GM23248 (cell line): ENCODE measurements at places on chromosomes 11 and 22. TPM values are rescaled to one million over a fixed set of nuclear protein-coding genes. Genes with fewer than 3 reads are reported as not detected.

DNA sequence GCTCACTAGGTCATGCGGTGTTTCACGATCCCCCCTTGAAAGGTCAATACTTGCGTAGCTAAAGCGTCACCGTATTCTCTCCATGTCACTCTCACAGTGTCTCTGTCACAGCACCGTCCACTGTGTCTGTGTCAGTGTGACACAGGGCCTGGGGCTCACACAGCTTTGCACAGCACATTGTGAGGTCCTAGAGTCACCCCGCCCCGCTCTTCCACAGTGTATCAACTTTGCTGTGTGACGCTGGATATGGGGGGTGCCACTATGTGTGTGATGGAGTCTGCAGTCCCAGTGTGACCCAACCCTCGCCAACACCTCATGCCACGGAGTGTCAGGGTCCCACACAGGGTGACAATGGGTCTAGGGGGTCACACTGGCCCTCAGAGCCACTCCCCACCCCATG, 583 bp downstream of the P4HA3 start:
- DNase-seq = no peak

GRCh38 chr11:61267437-61267841, 26.5 kb downstream of the PGA5 start:
- DNase-seq = no peak

GRCh38 chr11:19546325-19546724, 166.3 kb upstream of the NAV2 start:
- peak; percentile 64 for DNase-seq

GRCh38 chr11:63277345-63277943, 34.0 kb upstream of the SLC22A25 start:
- no peak for DNase-seq

- DNase-seq = peak; percentile 67
These were observed 177.1 kb upstream of the RAG2 start for GRCh38 chr11:36775130-36775529.

GRCh38 chr11:88016392-88017170, 158.7 kb downstream of the RAB38 start:
- peak; percentile 84 for DNase-seq

DNA sequence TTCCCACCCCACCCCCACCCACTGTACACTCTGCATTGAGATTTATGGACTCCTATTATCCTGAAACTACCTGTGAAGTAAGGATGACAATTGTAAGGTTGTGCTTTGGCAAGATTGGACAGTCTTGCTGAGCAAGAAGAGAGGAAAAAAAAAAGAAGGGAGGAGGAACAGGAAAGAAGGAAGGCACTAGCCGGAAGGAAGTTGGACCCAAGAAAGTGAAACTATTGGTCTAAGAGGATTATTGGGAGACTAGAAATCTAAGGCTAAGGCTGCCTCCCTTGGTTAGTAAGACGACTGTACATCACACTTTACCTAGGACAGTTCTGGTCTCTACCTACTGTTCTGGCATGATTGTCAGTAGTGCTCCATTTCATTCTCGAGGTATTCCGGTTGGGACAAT, 12.1 kb upstream of the TRIM44 start:
- no peak for DNase-seq

GRCh38 chr22:49179175-49179574, 648.5 kb downstream of the BRD1 start:
- no peak for DNase-seq

GRCh38 chr11:103364687-103365086, 255.5 kb downstream of the DYNC2H1 start:
- peak; percentile 42 for DNase-seq

DNA sequence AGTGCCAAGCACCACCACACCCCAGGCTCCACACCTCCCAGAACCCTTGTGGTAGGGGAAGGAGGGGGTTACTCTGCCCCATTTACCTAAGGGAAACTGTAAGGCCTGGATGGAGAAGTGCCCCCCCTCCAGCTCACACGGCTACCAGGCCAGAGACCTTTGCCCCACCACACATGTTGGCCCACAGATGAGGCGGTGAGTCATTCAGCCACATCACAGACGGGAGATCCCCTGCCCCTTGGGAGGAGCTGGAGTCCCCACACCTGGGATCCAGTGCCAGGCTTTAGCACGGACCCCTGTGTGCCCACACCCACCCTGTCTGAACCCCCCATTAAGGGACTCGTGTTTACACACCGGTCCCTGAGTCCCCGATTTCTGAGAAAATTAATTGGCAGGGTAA, 24.9 kb downstream of the CDKN1C start:
- DNase-seq = peak; percentile 29

GRCh38 chr22:25139062-25139461, 60.6 kb upstream of the CRYBB3 start:
- no peak for DNase-seq

GRCh38 chr22:50505776-50506610, 1.5 kb downstream of the LMF2 start:
- no peak for DNase-seq

DNA sequence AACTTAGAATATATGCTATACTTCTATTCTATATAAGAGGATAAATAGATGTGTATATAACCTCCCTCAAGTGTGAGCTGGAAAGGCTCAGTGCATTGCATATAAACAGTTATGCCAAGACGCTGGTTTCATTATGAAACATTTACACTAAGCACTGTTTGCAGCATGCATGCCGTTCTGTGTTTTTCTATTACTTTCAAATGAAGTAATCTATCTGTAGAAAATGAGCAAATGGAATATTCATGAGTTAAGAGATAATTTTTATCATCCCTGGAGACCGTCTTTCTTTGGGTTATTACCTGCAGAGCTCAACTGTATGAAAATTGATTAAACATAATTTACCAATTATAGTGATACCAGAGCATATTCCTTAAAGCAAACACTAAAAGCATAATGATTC, 925.7 kb upstream of the CCDC90B start:
- no peak for DNase-seq

GRCh38 chr11:64226507-64227051, 505 bp downstream of the NUDT22 start:
- DNase-seq = peak; percentile 51

- DNase-seq = peak; percentile 2
These were observed 5.5 kb upstream of the SYT9 start for GRCh38 chr11:7246179-7246578.

GRCh38 chr11:68077617-68078582, 39.1 kb downstream of the TCIRG1 start:
- no peak for DNase-seq

GRCh38 chr11:19092850-19093249, 24.1 kb upstream of the ZDHHC13 start:
- DNase-seq = no peak

Gene SMC1B
- 0.13 TPM in 1 of 2 replicates, not detected in the other for total RNA-seq

Gene GPR83
- total RNA-seq = not detected in 2 replicates

Gene MFRP
- 0.13 TPM in 1 of 2 replicates, not detected in the other for total RNA-seq

Gene MYO18B
- not detected in 2 replicates for total RNA-seq

Gene PDE2A
- total RNA-seq = 0.25 and 2.3 TPM in 2 replicates

Gene KCNQ1
- total RNA-seq = not detected in 2 replicates

Gene CYB5R2
- total RNA-seq = 6.2 and 11.5 TPM in 2 replicates

Gene PRRG4
- not detected in 2 replicates for total RNA-seq

Gene IGF2
- not detected in 2 replicates for total RNA-seq
